K562 (cell line): ENCODE measurements at places on chromosomes 7 and 10. TPM values are rescaled to one million over a fixed set of nuclear protein-coding genes. Genes with fewer than 3 reads are reported as not detected.

IL6 gene
- total RNA-seq = 0.94 and 1.5 TPM in 2 replicates

DNA sequence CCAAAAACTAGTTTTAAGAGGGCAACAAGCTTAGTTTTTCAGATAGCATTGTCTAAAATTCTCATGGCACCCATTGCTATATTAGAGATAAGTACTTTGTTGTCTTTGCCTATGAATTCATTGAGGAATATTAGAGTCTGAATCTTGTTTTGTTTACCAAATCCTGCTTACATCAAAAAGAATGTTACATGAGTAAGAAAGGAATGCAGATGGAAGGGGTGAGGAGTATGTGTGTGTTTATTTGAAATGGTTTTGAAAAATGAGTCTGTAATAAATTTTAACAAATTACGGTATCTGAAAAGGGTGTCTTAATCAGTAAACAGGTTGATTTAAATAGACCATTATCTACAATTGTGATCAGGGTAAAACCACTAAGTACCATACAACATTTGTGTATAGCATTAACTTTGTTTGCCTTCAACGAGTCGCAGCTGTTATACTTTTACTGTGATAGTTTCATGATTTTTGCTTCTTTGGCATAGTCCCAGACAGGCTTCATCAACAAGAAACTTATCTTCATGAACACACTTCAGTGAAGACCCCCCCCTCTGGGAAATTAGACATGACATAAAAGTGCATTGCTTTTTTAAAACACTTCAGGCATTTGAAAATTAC is 1183.9 kb upstream of the C7orf33 start:
- DNase-seq = no peak
- no peak overlapping the region for H3K4me3 ChIP-seq
- H3K27ac ChIP-seq = no peak overlapping the region
- no peaks in the 10 kb centered on the region for H3K4me1 ChIP-seq
- no peaks in the 10 kb centered on the region for H3K27me3 ChIP-seq
- H3K36me3 ChIP-seq = no peaks in the 10 kb centered on the region

DNA sequence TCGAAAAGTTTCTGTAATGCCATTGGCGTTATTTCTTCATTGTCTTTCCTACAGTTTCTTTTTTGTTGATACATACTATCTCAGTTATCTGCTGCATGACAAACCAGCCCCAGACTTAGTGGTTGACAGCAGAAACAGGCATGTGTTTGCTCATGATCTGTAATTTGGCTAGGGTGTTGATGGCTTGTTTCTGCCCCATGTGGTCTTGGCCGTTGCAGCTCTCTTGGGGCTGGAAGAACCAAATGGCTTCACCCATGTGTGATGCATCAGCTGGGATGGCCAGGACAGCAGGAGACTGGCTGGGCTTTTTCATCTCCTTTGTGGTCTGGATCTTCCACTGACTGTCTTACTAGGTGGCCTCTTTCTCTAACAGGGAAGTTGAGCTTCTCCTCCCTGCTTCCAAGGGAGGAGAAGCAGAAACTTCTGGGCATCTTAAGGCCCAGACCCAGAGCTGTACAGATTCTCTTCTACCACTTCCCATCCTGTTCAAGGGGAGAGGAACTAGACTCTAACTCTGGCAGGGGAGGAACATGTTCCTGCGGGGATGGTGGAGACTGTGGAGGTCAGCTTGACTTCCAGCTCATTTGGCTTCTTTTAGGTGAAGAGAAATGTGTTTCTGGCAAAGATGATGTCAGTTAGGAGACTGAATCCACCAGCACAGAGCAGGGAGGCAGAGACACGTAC is 89.3 kb downstream of the FANK1 start:
- no peaks in the 10 kb centered on the region for H3K4me1 ChIP-seq
- no peak for DNase-seq
- H3K36me3 ChIP-seq = no peaks in the 10 kb centered on the region
- H3K27me3 ChIP-seq = no peaks in the 10 kb centered on the region

DNA sequence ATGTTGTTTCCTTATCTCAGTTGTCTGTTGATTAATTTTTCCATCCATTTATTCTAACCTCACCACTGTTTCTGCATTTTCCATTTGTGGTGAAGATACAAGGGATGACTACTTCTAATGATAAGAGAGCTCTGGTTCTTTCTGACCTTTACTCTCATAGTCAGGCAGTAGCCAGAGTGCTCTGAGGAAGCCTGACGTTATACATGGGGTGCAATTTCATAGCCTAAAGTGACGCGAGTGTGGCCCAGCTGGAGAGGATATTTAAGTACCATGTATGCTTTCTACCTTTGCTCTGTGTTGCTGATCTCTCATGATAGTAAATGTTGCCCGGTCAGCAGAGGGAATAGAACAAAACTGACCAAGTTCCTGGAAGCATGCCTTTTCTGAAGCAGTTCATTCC is 33.9 kb upstream of the CYCS start:
- no peaks in the 10 kb centered on the region for H3K27me3 ChIP-seq
- H3K4me1 ChIP-seq = no peaks in the 10 kb centered on the region
- no peaks in the 10 kb centered on the region for H3K36me3 ChIP-seq
- H3K27ac ChIP-seq = no peak overlapping the region
- DNase-seq = no peak

SYT15 gene
- 0.65 and 0.82 TPM in 2 replicates for total RNA-seq

GRCh38 chr10:20644421-20644820 is 252.7 kb downstream of the NEBL start:
- H3K36me3 ChIP-seq = no peaks in the 10 kb centered on the region
- H3K4me1 ChIP-seq = no peaks in the 10 kb centered on the region
- DNase-seq = no peak
- H3K27ac ChIP-seq = no peak overlapping the region
- H3K27me3 ChIP-seq = no peaks in the 10 kb centered on the region

OR2A7 gene
- total RNA-seq = not detected in 2 replicates

RPEL1 gene
- 0.07 and 0.09 TPM in 2 replicates for total RNA-seq

- H3K4me1 ChIP-seq = no peaks in the 10 kb centered on the region
- no peak for DNase-seq
- H3K4me3 ChIP-seq = no peak overlapping the region
Measured at GRCh38 chr7:155943251-155943899, 131.1 kb upstream of the SHH start.
